ENCODE measurements at places on chromosomes 5 and 9.

GRCh38 chr5:1763960-1764605 lies 35.6 kb downstream of the MRPL36 start:
- DNase-seq: no peak

GRCh38 chr5:169260896-169261569 lies 39.9 kb downstream of the SLIT3 start:
- DNase-seq: no peak

GRCh38 chr5:50968356-50969149 lies 302.1 kb downstream of the PARP8 start:
- no peak for DNase-seq

DNA sequence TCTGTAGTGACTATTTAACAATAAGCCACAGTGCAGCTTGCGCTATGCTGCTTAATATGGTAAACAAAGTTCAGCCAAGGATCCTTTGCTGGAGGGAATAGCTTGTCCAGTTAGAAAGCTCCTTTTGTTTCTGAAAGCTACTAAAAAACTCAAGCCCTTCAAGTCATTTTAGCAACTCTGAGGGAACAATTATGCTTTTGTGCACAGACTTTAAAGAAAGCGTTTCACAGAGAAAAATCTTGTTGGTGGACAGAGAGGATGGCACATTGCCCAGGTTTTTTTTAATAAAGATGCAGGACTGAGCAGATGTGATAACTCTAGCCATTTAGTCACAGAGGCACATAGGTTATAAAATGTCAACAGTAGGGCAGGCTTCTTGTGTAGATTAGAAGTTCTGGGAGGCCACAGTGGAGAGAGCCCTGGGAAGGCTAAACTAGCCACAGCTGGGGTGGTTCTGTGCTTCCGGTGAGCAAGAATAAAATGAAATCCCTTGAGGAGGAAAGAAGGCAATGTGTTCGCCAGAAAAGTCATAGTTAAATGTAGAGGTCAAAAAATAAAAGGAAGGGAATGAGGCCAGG lies 63.4 kb downstream of the ALDH7A1 start:
- no peak for DNase-seq

GRCh38 chr5:169873642-169874041 lies 106.7 kb downstream of the INSYN2B start:
- DNase-seq: no peak

- DNase-seq: no peak
Measured at GRCh38 chr5:143023411-143024096, 253.4 kb downstream of the ARHGAP26 start.

- DNase-seq: no peak
Measured at GRCh38 chr9:91162311-91162710, 199.4 kb downstream of the AUH start.

DNA sequence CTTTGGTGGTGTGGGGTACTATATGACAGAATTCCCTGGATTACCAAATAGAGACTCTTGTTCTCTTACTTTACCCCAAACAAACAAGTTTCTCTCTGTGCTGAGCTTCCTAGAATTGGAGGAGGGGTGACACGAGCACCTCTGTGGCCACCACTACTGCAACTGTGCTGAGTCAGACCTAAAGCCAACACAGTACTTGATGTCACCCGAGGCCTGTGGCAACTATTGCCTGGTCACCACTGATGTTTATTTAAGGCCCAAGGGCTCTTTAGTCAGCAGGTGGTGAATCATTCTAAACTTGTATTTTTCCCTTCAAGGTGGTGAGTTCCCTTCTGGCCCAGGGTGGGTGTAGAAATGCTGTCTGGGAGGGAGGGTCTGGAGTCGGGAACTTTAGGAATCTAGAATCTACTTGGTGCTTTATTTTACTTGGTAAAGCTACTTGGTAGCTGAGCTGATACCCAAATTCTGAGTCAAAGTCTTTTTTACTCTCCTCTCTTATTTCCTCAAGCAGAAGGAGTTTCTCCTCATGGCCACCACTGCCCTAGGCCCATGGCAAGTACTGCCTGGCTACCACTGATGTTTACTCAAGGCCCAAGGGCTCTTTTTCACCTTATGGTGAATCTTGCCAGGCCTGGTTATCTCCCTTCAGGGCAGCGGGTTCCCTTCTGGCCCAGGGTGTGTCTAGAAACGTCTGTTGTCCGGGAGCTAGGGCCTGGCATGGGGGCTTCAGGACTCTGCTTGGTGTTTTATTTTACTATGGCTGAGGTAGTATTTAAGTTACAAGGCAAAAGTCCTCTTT lies 9.8 kb downstream of the LURAP1L start:
- no peak for DNase-seq

- DNase-seq: no peak
Measured at GRCh38 chr5:81906086-81906485, 65.7 kb upstream of the ATG10 start.

DNA sequence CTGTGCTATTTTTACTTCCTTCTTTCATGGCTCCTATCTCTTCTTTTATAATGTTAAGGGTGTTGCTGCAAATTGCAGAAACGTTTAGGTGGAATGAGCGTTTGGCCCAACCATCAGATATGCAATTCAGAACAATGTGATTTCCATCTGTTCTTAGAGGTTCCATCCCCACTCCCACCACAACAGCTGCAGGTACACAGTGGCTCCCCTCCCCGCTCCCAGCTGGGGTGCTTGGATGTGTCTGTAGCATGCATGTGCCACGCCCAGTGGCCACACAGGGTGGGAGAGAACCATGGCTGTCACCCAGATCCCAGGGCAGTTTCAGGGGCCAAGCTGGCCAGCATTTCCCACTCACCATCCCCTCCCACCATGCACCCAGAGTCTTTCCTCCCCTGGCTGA lies 62.2 kb downstream of the ACTL7B start:
- DNase-seq: no peak

GRCh38 chr9:84655447-84655846 lies 14.1 kb upstream of the NTRK2 start:
- no peak for DNase-seq

DNA sequence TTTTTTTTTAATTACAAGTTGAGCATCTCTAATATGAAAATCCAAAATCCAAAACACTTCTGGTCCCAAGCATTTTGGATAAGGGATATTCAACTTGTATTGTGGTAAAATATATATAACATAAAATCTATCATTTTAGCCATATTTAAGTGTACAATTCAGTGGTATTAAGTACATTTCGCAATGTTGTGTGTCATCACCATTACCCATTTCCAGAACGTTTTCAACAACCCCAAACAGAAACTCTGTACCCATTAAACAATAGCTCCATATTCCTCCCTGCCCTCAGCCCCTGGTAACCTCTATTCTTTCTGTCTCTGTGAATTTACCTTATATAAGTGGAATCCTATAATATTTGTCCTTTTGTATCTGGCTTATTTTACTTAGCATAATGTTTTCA lies 24.9 kb downstream of the TICAM2 start:
- no peak for DNase-seq

GRCh38 chr9:95910023-95910707 lies 34.7 kb downstream of the ERCC6L2 start:
- DNase-seq: no peak
